ENCODE measurements at places on chromosomes 2 and 18.

DNA sequence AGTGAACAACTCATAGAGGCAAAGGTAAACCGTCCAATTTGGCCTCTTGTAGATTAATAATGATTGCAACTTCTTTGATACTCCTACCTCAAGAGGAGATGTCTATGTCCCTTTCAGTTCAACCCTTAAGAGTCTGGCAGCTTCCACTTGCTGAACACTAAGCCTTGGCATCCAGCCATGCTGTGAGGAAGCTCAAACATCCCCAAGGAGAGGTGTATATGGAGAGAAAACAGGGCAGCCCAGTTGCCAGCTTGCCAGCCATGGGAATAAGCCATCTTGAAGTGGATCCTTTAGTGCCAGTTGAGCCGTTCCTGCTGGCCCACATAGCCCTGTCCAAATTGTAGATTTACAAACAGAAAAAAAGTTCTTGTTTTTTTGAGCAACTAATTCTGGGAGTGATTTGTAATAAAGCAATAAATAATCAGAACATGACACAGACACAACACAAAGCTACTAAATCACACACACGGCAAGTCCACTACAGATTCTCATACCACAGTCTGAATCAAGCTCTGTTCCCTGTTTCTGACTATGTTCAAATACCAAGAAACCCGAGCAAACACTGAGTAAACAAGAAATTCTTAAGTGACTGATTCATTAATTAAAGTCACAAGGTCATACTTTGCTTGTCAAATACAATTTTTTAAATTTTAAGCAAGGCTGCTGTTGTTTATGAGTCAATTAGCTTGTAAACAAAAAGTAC is 96.1 kb downstream of the PID1 start:
- peak; percentile 71 for DNase-seq

DNA sequence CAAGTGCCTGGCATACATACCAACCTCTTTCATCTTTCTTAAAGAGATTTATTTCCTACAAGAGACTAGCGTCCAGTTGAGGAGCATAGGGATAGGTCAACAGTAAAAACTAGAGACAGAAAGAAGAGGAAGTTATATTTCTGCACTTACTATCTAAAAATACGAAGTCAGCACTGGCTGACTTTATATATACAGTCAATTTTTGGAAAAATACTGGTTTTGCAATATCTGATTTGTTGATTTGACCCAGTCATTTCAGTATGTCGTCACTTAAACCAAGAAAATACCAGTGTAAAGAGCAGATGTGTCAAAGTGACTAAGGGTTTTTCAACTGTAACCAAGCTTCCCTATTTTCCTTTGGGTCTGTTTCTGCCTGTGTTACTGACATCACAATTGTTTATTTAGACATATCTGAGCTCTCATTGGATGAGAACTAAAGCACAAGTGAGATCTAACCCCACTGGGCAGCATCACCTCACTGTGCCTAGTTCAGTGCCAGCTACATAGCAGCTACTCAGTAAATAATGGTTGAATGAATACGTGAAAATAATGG is 23.0 kb downstream of the CYTIP start:
- DNase-seq, result peak; percentile 30

GRCh38 chr2:3268705-3269029 is 109.0 kb downstream of the EIPR1 start:
- DNase-seq, result no peak

DNA sequence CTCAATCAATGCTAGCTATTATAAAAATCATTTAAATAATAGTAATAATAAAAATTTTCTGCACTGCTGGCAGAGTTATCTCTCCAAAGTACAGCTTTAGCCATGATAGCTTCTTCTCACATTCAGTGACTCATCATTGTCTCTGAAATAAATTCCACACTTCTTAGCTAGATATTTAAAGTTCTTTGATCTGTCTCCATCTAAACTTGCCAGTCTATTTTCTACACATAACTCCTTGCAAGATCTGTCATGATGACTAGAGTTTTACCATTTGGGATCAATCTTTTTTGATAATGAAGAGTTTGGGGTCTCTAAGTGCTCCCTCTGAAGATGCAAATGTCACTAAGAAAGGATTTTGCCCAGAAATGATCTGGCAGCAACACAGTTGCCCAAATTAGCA is 155.4 kb upstream of the LHCGR start:
- no peak for DNase-seq

DNA sequence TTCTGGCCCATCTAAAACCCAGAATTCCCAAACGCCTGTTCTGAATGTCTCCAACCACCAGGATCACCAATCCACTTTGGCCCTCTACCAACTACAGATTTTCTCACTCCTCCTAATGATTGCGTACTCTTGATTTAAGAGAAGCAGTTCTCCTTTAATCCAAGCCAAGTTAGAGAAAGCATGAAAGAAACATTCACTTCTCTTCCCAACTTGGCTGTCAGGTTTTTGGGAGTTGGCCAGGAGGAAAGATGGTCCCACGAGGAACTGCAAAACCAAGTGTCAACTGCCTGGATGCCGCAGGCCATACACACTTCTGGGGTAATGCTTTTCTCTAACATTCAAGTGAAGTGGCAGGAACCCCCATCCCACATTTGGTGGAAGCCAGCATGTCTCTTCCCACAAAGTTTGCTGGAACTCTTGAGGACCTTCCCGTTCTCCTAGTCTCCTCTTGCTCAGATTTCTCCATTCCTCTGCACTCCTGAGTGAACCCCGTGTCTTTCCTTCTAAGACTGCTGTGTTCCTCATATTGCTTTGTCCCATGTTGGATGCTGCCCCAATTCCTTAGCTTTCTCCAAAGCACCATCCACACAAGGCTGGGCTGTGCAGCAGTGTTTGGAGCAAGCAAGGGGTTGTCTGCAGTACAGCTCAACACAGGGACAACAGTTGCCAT is 138.5 kb upstream of the LGALSL start:
- no peak for DNase-seq

DNA sequence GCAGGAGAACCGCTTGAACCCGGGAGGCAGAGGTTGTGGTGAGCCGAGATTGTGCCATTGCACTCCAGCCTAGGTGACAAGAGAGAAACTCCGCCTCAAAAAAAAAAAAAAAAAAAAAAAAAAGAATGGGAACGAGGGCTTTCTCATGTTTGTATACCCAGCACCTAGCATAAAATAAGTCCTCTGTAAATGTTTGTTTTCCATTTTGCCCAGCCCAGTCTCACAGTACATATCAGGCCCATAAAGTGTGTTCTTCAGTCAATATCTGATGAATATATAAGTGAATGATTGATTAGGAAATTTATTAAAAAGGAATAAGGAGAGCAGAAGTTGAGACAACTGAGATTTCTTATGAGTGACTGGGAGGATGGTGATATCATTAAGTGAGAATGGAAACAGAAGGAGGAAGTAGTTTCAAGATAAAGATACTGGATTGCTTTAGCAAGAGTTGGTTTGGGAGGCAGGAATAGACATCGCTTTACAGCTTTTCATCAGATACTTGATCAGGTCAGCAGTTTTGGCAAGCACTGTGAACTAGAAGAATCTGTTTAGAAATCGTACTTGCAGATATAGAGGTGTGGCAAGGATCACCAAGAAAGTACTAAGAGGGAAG is 327.5 kb downstream of the KIAA1328 start:
- no peak for DNase-seq

All from AG10803 (cell line).